K562 (cell line): ENCODE measurements at places on chromosomes 4 and X.
A peak's percentile ranks its signal among the peaks of the same experiment; 100 is the strongest.

DNA sequence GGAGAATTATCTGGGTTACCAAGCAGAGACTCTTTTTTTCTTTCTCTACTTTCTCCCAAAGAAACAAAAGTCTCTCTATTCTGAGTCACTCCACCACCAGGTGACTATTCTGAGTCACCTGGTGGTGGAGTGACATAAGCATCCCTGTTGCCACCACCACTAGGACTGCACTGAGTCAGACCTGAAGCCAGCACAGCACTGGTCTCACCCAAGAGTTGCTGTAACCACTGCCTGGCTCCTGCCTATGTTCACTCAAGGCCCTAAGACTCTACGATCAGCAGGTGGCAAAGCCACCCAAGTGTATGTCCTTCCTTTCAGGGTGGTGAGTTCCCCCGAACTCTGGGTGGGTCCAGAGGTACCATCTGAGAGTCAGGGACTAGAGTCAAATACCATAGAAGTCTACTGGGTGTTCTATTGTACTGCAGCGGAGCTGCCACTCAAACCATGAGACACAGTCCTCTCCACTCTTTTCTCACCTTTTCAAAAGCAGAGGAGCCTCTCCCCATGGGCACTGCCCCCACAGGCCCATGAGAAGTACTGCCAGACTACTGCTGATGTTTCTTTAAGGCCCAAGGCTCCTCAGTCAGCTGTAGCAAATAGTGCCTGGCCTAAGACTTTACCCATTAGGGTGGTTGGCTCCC, 209.6 kb upstream of the IRS4 start:
- no peak overlapping the region for H3K4me3 ChIP-seq
- H3K4me1 ChIP-seq, result no peaks in the 10 kb centered on the region
- H3K27me3 ChIP-seq, result no peaks in the 10 kb centered on the region

GRCh38 chrX:45322382-45322781, 121.7 kb upstream of the DIPK2B start:
- H3K4me3 ChIP-seq, result no peak overlapping the region
- no peaks in the 10 kb centered on the region for H3K27me3 ChIP-seq
- H3K36me3 ChIP-seq, result no peaks in the 10 kb centered on the region
- H3K27ac ChIP-seq, result no peak overlapping the region

DNA sequence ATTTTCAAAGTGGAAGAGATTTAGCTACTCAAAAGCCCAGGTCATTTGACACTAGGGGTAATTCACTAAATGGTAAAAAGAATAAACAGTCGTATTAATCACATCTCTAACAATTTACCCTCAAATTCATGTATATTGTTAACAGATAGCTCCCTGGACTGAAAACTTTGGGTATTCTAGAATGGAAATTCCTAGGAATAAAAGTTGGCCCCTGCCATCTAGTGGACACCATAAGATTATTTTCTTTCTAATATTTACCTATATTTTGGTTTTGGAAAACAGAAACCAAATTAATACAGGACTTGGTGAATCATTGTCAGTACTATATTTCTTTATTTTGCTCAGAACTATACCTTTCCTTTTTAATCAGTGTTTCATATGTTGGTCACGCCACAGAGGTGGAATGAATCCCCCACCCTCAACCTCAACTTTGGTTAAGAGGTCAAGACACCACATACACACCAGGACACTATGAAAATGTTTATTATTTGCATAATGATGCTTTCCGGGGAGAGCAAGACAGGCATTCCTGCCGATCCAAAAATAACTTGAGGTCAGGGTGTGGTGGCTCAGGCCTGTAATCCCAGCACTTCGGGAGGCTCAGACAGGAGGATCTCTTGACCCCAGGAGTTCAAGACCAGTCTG, 96.2 kb upstream of the APOOL start:
- no peaks in the 10 kb centered on the region for H3K4me1 ChIP-seq
- H3K36me3 ChIP-seq, result no peaks in the 10 kb centered on the region
- DNase-seq, result peak; percentile 3
- no peaks in the 10 kb centered on the region for H3K27me3 ChIP-seq
- no peak overlapping the region for H3K4me3 ChIP-seq
- H3K27ac ChIP-seq, result no peak overlapping the region

DNA sequence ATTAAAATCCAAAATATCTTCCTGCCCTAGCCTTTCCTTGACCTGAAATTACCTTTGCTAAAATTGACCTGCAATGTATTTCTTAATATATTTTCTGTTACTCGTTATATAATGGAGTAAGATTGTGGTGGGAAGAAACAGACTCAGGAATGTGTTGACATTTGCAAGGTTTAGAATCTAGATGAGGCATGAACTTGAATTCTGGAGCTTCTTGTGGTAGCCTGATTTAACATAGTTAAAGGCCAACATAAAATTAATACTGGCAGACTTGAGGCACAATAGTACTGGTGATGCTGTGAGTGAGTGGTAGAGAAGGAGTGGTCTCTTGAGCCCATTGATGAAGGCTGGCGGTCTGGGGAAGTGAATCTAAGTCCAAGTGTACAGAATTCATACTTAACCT, 197.9 kb upstream of the SPRY1 start:
- no peak overlapping the region for H3K4me3 ChIP-seq
- no peak for DNase-seq
- no peak overlapping the region for H3K27ac ChIP-seq
- H3K27me3 ChIP-seq, result no peaks in the 10 kb centered on the region

- H3K36me3 ChIP-seq, result no peaks in the 10 kb centered on the region
- no peak overlapping the region for H3K27ac ChIP-seq
- no peaks in the 10 kb centered on the region for H3K27me3 ChIP-seq
- no peak overlapping the region for H3K4me3 ChIP-seq
- peaks cover 2% of the 10 kb centered on the region for H3K4me1 ChIP-seq
These were observed 180.8 kb upstream of the BCOR start for GRCh38 chrX:40278340-40279090.

DNA sequence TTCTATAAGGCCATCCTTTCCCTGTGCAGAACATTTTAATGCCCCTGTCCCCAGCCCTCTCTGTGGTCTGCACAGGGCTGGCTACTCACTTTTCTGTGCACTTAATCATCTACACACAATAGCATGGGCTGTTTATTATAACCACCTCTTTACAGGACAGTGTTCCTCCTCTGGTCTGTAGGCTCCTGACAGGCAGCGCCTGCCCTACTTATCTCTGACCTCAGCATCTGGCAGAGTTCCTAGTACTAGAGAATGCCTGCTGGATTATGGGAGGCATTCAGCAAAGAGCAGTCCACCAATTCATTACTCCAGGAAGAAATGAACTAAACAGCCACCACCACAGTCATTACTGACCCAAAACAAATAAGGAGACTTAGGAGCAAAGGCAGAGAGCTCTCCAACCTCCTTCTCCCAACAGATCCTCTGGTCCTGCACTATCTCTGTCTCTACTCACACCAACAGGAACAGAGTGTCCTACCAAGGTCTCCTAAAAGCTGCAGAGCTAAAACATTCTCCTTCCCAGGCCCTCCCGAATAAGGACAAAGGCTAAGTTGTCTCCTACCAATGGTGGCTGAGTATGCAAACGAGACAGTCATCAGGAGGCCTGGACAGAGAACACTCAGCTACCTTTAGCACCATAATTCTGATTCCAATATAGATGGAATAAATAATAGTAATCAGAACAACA, 279.2 kb downstream of the QDPR start:
- DNase-seq, result no peak
- H3K36me3 ChIP-seq, result no peaks in the 10 kb centered on the region
- H3K27ac ChIP-seq, result no peak overlapping the region
- no peaks in the 10 kb centered on the region for H3K27me3 ChIP-seq

DNA sequence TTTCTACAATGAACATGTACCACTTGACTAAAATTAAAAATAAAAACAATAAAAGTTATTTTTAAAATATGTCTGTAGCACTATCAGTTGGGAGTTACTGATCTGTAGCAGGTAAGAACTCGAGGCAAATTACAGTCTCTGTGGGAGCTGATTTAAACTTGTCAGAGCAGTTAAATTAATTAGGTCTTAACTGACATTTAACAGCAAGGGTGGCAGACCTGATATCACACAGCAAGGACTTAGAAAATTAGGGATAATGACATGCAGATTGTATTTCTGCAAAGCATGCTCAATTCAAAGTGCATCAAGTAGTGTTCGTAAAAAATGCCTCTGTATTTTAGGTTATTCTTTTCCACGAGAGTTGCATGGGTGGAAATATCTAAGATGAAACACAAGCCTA, 208.9 kb downstream of the SPATA18 start:
- no peaks in the 10 kb centered on the region for H3K27me3 ChIP-seq
- no peak overlapping the region for H3K27ac ChIP-seq
- H3K4me1 ChIP-seq, result no peaks in the 10 kb centered on the region
- H3K4me3 ChIP-seq, result no peak overlapping the region
- H3K36me3 ChIP-seq, result no peaks in the 10 kb centered on the region
- DNase-seq, result no peak

- H3K27ac ChIP-seq, result no peak overlapping the region
- H3K4me1 ChIP-seq, result no peaks in the 10 kb centered on the region
- no peaks in the 10 kb centered on the region for H3K27me3 ChIP-seq
- no peak overlapping the region for H3K4me3 ChIP-seq
These were observed 534.7 kb downstream of the ANKRD50 start for GRCh38 chr4:124177647-124178425.

DNA sequence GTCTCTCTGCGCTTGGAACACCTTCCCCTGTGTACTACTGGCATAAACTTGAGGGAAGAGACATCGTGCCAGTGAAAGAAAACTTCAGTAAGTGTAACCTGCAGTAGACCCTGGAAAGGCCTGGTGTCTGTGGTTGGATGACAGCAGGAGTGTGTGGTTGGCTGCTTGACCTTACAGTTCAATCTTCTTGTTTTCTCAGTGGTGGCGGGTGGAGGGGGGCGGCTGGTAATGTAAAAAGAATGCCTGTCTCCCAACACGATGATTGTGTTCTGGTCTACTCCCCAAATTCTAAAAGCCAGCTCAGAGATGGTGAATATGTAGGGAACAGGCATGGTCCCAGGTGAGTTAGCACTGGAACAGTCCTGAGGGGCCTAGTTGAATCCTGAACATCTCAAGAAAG, 18.6 kb downstream of the PSMD10 start:
- no peak overlapping the region for H3K4me3 ChIP-seq
- no peak overlapping the region for H3K27ac ChIP-seq
- no peak for DNase-seq
- H3K27me3 ChIP-seq, result no peaks in the 10 kb centered on the region

GRCh38 chr4:177271091-177271490, 38.6 kb upstream of the NEIL3 start:
- DNase-seq, result no peak
- H3K27me3 ChIP-seq, result no peaks in the 10 kb centered on the region
- no peak overlapping the region for H3K27ac ChIP-seq
- no peak overlapping the region for H3K4me3 ChIP-seq
- no peaks in the 10 kb centered on the region for H3K36me3 ChIP-seq

- no peak for DNase-seq
- no peak overlapping the region for H3K27ac ChIP-seq
- no peaks in the 10 kb centered on the region for H3K4me1 ChIP-seq
- no peaks in the 10 kb centered on the region for H3K36me3 ChIP-seq
These were observed 76.4 kb upstream of the SHISA3 start for GRCh38 chr4:42320822-42321388.

- no peaks in the 10 kb centered on the region for H3K4me1 ChIP-seq
- H3K27me3 ChIP-seq, result no peaks in the 10 kb centered on the region
- no peaks in the 10 kb centered on the region for H3K36me3 ChIP-seq
- DNase-seq, result no peak
These were observed 123.2 kb downstream of the FHIP1A start for GRCh38 chr4:151532001-151532708.

DNA sequence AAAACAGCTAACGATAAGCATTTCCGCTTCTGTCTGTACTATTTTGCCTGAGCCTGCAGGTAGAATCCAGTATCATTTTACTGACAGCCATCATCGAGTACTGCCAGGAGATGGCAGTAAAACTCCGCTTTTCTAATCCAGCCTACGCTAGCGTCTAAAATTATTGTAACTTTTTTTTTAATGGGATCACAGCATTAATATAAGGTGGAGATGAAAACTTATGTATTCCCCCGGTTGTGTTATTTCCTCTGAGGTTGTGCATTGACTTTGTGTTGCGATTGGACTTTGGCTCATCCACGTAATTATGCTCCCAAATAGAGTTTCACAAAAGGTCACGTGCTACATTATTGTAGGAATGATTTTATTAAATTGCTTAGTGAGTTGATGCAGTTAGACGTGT, 248.1 kb downstream of the C4orf33 start:
- H3K4me1 ChIP-seq, result no peaks in the 10 kb centered on the region
- no peak overlapping the region for H3K27ac ChIP-seq
- H3K27me3 ChIP-seq, result no peaks in the 10 kb centered on the region
- no peaks in the 10 kb centered on the region for H3K36me3 ChIP-seq
- peak; percentile 43 for DNase-seq

DNA sequence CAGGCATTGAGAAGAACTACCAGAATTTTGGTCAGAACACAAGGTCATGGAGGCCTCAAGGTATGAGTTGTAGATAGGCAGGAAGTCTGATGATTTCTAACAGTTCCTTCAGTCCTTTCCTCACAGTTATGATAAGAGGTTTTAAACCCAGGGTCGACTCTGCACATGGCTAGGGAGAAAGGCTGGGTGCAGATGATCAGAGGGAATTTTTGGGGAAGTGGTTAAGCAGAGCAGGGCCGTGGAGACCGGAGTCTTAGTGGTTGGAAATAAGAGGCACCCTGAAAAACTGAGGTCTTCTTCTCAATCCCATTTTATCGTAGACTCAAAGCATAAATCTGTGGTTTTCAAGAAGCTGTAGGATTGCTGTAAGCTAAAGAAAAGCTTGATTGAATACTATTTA, 118.5 kb upstream of the ANK2 start:
- no peaks in the 10 kb centered on the region; the same call in 1 of the 2 replicates for H3K4me1 ChIP-seq
- H3K27ac ChIP-seq, result no peak overlapping the region
- no peaks in the 10 kb centered on the region for H3K36me3 ChIP-seq
- no peaks in the 10 kb centered on the region for H3K27me3 ChIP-seq

- H3K27me3 ChIP-seq, result no peaks in the 10 kb centered on the region
- no peak overlapping the region for H3K4me3 ChIP-seq
- H3K4me1 ChIP-seq, result peaks cover 6% of the 10 kb centered on the region
- no peak for DNase-seq
These were observed 228.8 kb upstream of the PGRMC2 start for GRCh38 chr4:128516301-128516969.

DNA sequence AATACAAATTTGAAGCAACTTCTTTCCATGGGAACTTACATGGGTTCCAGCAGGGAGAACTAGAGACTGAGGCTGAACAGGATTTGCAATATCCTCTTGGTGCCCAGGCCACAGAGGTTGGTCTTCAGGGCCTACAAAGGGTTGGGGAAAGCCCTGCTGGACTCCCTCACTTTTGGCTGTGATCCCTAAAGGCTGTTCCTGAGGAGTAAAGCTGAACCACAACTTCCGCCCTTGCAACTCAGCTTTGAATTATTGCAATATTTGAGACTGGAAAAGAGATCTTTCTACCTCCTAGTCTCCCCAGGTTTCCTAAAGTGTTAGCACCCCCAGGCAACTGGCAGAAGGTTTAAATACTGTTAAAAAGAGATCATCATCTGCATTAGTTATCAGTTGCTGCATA, 26.9 kb downstream of the DCHS2 start:
- peak overlapping the region; percentile 83 for H3K27ac ChIP-seq
- H3K4me3 ChIP-seq, result peak overlapping the region; percentile 31
- H3K4me1 ChIP-seq, result peaks cover 25% of the 10 kb centered on the region; the same call in 2 of the 3 replicates

GRCh38 chr4:150256225-150256620, 178.0 kb downstream of the DCLK2 start:
- H3K27me3 ChIP-seq, result no peaks in the 10 kb centered on the region
- peaks cover 7% of the 10 kb centered on the region for H3K4me1 ChIP-seq
- no peaks in the 10 kb centered on the region for H3K36me3 ChIP-seq
- no peak overlapping the region for H3K4me3 ChIP-seq
- no peak overlapping the region for H3K27ac ChIP-seq
- no peak for DNase-seq
